GM12878 (cell line): ENCODE measurements at places on chromosomes 4 and X. TPM values are rescaled to one million over a fixed set of nuclear protein-coding genes. Genes with fewer than 3 reads are reported as not detected.

The ARAP2 gene
- 28.3 and 32.0 TPM in 2 replicates for total RNA-seq

The HPSE gene
- total RNA-seq = 0.67 and 0.85 TPM in 2 replicates

- H3K36me3 ChIP-seq = no peaks in the 10 kb centered on the region
- H3K27me3 ChIP-seq = no peaks in the 10 kb centered on the region
- no peaks in the 10 kb centered on the region for H3K4me1 ChIP-seq
- peak; percentile 24 for DNase-seq
- no peak overlapping the region for H3K4me3 ChIP-seq
Measured at GRCh38 chr4:13378973-13379759, 105.0 kb downstream of the RAB28 start.

GRCh38 chrX:39473812-39474211, 623.9 kb downstream of the BCOR start:
- DNase-seq = no peak
- no peak overlapping the region for H3K4me3 ChIP-seq
- H3K27ac ChIP-seq = no peak overlapping the region
- no peaks in the 10 kb centered on the region for H3K4me1 ChIP-seq
- H3K36me3 ChIP-seq = no peaks in the 10 kb centered on the region

- H3K4me1 ChIP-seq = no peaks in the 10 kb centered on the region
- H3K27me3 ChIP-seq = no peaks in the 10 kb centered on the region
- no peaks in the 10 kb centered on the region for H3K36me3 ChIP-seq
Measured at GRCh38 chrX:22944945-22945344, 54.8 kb upstream of the DDX53 start.
